ENCODE measurements at places on chromosomes 2 and 18.

DNA sequence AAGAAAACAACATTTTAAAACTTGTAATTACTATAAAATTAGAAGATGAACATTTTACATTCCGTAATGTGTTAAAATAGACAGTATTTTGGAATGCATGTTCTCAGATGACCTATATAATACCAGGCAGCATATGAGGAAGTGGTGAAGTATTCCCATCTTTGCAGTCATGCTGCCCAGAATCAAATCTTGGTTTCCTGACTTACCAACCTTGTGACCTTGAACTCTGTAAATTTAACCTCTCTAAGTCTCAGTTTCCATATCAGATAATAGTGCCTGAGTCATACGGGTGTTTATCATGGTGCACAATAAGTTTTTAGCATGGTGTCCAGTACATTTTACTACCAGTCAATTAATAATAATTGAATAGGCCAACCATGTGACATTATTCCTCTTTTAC, 7.3 kb upstream of the GALM start:
- peak; percentile 42 for DNase-seq

- DNase-seq = no peak
Observed at GRCh38 chr2:48845684-48846083, 90.2 kb upstream of the LHCGR start.

GRCh38 chr18:9705183-9705829, 2.8 kb upstream of the RAB31 start:
- DNase-seq = peak; percentile 77

DNA sequence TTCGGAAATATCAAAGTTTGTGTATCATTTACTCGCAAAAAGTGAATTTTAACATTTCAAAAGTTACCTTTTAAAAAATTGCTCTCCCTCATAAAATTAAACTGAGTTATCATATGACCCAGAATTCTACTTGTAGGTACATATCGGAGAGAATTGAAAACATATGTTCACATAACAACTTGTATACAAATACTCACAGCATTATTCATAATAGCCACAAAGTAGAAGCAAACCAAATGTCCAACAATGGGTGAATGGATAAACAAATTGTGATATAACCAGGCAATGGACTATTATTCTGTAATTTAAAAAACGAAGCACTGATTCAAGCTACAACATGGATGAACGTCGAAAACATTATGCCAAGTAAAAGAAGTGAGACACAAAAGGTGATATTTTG, 412.0 kb upstream of the TCF4 start:
- DNase-seq = no peak

GRCh38 chr2:16260041-16260830, 319.9 kb downstream of the MYCN start:
- DNase-seq = no peak

- DNase-seq = no peak
Observed at GRCh38 chr18:785242-785641, 26.8 kb downstream of the YES1 start.

DNA sequence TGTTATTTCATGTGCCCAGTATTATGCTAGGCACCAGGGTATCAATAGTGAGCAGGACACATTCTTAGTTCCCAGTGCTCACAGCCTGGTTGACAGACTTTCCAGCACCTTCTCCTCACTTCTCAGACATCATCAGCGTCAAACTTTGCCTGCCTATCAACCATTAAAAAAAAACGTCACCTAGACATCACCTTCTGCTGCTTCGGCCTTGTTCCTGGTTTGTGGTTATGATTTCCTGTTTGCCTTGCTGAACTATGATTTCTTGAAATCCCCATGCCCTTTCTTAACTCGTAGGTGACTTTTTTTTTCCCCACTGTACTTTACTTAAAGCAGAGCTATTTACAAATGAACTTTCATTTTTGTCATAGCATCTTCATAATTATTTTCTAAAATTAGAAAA, 60.4 kb upstream of the NABP1 start:
- DNase-seq = peak; percentile 15

GRCh38 chr2:187934692-187935091, 357.0 kb upstream of the GULP1 start:
- DNase-seq = no peak

DNA sequence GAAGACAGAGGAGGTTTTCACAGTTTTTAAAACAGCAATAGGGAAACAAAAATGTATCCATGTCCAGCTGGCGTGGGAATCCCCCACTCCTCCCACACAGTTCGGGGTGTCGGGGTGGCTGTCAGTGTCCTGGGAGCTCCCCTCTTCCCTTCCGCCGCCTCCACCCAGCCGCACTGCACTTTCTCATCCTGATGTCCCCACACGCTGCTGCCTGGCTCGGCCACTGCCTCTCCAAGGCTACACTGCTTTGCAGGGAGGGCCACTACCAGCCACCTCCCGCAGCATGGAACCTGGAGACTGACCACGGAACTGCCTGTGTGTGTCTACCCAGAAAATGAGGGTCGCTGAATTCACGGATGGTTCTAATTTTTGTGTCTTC, 138.7 kb upstream of the CTDP1 start:
- DNase-seq = no peak

DNA sequence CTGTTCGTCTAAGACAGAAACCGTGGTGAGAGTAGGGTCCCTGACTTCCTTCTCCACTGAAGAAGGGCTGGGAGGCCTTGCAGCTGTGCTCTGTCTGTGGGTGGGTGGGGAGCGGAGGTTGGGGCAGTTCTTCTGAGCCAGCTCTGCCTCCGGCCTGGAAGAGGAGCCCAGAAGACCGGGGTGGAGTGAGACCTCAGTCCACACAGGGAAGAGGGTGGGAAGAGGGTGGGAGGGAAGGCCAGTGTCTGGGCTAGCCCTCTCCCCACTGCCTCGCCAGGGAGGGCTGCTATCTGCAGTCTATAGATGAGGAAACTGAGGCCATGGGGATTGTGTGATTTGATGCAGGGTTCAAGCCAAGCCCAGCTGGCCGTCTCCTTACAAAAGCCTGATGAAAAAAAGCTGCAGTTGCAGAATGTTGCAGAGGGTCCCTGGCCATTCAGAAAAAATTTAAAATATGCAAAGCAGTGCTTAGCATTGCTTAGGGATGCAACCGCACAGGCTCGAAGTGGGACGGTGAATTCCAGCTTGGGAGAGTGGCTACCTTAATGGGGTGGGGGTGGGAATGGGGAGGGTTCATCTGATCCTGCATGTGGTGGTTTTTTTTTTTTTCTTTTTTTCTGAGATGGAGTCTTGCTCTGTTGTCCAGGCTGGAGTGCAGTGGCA, 181.6 kb upstream of the HS6ST1 start:
- DNase-seq = peak; percentile 51

DNA sequence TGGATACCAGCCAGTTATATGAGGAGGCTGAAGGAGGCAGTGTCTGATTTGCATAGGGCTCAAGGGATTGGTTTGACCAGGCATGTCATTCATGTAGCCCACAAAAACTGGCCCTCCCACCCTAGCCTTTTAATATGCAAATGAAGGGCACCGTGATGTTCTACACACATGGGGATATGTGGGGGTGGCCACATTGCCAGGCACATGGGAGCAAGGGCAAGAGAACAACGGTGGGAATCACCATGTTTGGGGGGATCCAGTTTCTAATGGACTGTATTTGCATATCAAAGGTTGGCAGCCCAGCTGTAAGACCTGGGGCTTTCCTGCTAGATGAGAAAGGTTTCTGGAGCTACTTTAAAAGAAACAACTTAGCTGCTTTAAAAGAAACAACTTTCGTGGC, 65.1 kb upstream of the SLC25A52 start:
- DNase-seq = no peak

DNA sequence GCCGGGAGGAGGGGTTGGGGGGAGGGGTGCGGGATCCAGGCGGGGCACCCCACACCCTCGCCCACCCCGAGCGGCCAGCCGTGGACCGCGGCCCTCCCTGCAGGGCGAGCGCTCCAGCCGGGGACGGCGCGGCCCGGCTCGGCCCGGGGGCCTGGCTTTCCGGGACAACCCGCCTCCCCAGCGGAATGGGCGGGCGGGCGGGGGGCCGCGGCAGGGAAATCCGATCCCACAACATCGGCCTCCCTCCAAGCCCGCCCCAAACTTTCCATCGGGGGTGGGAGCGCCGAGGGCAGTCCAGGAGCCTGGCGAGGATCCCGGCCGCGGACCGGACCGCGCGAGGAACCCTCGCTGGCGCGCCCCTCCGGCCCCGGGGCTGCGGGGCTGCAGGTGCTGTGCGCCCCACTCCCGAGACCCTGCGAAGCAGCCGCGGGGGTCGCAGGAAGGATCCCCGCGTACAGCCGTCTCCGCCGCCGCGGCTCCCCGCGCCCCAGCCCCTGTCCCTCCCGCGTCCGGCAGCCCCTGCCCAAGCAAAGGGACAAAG, 529 bp downstream of the SEMA4C start:
- peak; percentile 50 for DNase-seq

DNA sequence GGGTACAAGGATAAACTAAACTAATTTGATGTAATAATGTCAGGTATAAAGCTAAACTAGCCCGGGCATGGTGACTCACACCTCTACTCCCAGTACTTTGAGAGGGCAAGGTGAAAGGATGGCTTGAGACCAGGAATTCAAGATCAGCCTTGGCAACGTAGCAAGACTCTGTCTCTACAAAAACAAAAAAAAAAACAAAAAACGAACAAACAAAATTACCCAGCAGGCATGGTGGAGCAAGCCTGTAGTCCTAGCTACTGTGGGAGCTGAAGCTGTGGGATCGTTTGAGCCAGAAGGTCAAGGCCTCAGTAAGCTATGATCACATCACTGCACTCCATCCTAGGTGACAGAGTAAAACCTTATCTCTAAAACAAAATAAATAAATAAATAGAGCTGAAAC, 131.8 kb upstream of the KYNU start:
- no peak for DNase-seq

GRCh38 chr2:134461511-134461910, 207.6 kb downstream of the MGAT5 start:
- no peak for DNase-seq

DNA sequence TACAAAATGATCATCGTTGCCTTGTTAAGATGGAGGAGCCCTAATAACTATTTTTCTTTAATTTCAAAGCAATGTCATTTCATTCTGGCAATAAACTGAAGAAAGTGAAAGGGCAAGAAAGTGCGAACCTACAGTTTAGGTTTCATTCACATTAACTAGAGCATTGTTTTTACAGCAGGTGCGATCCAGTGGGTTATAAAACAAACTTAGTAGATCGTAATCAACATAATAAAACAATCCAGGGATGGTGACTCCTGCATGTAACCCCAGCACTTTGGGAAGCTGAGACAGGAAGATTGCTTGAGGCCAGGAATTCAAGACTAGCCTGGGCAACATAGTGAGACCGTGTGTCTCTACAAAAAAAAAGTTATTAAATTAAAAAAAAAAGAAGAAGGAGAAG, 51.1 kb downstream of the AP1S3 start:
- no peak for DNase-seq

- peak; percentile 4 for DNase-seq
Observed at GRCh38 chr2:49687918-49688317, 533.6 kb upstream of the FSHR start.

- no peak for DNase-seq
Observed at GRCh38 chr2:143241403-143242088, 112.3 kb downstream of the ARHGAP15 start.

GRCh38 chr2:24832073-24832461, 38.8 kb downstream of the CENPO start:
- no peak for DNase-seq
